ENCODE measurements at places on chromosomes 5 and 9.

DNA sequence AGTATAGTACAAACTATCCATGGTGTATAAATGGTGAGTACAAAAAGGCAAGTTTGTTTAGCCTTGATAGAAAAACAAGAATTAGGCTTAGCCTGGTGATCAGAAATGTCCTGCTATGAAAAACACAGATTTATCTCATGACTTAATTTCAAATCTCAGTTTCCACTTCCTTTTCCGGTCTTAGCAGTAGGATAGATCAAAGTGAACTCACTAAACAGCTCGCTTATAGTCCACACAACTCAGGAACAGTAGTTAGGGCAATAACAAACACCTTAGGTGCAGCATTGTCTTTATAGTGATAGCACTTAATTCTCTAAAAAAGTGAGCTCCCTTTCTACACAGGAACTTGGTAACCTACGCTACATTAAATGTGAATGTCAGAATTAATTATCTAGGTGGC lies 11.4 kb downstream of the GOLGA1 start:
- no peak for DNase-seq

DNA sequence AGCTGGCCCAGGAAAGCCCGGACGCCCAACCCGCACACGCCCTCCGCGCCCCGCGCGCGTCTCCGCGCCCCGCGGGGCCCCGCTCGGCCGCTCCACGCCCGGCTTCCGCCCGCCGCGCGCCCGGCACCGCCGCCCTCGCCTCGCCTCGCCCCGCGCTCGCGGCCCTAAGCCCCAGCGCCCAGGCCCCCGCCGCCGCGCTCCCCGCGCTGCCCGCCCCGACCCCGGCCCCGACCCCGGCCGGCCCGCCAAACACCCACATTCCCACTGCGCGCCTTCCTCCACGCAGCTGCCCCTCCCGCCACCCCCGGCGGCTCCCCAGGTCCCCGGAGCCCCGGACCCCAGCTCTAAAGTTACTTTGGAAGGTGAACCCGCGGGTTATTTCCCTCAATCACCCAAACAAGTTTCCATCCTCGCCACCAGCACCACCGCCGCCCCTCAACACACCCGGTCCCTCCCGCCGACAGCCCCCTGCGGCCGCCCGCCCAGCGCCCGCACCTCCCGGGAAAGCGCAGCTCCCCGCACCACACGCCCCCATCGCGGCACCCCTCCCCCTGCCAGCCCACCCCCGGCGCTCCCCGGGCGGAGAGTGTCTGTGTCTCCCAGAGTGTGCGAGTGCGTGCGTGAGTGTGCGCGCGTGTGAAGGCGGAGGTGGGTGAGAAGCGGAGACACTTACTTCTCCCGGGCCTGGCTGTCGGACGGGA lies 439 bp downstream of the SSBP2 start:
- DNase-seq = peak; percentile 34

- DNase-seq = no peak
These were observed 8.3 kb downstream of the ZNF483 start for GRCh38 chr9:111533099-111533790.

- DNase-seq = no peak
These were observed at the start of gene TMEM252 for GRCh38 chr9:68540712-68541535. TSS of gene TMEM252 (minus strand) at chr9:68540883. CDS start at chr9:68540814, 69 bp downstream.

DNA sequence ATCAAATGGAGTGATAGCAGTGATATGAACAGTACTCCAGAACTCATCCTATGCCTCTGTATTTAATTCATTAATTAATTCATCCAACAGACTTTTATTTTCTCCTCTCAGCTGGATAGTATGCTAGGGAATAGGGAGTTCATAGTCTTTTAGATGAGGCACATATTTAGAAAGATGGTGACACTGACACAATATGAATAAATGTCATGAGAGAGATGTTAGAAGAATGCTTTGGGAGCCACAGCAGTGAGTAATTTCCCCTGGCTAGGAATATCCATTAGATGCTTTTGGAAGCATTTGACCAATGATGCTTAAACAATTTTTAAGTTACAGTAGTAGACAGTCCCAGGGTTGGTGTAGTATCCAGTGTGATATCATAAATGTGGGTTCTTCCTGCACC lies 428.7 kb upstream of the SGCD start:
- DNase-seq = no peak

DNA sequence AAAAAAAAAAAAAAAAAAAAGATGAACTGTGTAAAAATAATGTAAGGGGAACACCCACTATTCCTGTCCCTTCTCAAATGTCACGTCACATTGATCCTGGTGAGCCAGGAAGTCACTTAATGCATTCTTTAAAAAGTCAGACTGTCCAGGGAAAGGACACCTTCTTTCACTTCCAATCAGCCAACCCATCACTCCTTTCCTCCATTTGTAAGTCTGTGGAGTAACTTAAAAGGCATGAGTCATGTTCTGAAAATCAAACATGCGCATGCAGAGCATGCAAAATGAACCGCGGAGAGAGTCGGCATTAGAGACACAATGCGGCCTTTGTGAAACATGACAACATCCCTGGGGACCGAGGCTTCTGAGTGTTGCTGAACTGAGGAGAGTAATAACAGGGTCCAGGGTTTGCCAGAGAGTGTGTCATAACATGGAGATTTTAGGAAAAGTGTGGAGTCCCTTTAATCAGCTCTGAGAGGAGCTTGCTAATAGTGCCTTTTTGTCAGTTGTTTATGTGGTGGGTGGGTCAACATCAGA lies 77.6 kb upstream of the SEMA6A start:
- peak; percentile 81 for DNase-seq

DNA sequence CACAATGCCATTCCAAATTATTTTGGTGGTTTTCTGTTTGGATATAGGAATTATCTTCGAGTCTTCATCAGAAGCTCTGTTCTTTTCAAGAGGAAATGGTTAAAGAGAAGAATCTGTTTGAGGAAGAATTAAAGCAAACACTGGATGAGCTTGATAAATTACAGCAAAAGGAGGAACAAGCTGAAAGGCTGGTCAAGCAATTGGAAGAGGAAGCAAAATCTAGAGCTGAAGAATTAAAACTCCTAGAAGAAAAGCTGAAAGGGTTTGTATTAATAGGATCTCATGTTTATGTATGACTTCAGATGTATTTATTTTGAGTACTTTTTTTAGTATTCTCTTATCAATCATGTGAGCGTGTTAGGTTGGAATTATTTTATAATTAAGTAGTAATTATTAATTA lies 15.0 kb downstream of the HMMR start:
- DNase-seq = no peak
